CD4-positive, alpha-beta T cell treated with Interferon alpha-2 for 1 hour (primary cell): ENCODE measurements at places on chromosomes 5 and 9.
A peak's percentile ranks its signal among the peaks of the same experiment; 100 is the strongest.

DNA sequence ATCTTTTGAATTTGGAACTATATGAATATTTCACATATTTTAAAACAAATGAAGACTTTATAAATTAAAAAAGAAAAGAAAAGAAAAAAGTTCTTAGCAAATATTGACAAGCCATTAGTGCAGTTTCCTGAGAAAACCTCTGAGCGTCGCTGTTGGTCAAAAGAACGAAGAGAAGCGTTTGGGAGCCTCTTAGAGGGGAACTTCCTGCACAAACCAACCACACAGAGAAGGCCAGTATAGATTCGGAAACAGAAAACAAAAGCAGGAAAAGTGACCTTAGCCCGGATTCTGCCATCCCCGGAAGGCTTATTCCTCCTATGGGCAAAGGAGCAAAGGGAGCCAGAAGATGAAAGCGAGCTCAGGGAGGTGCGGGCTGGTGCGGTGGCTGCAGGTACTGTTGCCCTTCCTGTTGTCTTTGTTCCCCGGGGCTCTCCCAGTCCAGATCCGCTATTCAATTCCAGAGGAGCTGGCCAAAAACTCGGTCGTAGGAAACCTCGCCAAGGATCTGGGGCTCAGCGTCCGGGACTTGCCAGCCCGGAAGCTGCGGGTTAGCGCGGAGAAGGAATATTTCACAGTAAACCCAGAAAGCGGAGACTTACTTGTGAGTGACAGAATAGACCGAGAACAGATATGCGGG is at the start of gene PCDHGB2:
TSS of gene PCDHGB2 (plus strand) at position 205 of the 637 bp plus-strand sequence. CDS start at position 347, 142 bp downstream.
- peak; percentile 51 for DNase-seq

- no peak for DNase-seq
Observed at GRCh38 chr9:12722131-12722530, 28.9 kb downstream of the TYRP1 start.

DNA sequence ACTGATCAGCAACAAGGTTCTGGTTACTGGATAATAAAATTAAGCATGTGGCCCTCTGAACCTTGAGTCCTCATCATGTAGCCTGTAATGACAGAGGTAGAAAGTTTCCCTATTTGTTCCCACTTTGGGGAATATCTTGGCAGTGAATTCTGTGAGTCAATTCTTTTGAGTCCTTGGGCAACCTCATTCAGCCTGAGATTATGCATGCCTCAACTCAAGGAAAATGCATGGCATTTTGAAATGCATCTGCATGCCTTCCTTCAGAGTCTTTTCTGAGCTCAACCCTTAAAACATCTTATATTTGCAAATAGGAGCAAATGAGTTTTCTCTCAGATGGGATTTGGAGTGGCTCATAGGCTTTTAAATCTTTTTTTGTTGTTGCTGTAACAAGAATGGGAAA is 218.1 kb upstream of the CD180 start:
- DNase-seq, result no peak

GRCh38 chr9:80059979-80060378 is 488.2 kb downstream of the TLE4 start:
- DNase-seq, result no peak

- DNase-seq, result no peak
Observed at GRCh38 chr9:15430920-15431844, 8.5 kb downstream of the SNAPC3 start.

DNA sequence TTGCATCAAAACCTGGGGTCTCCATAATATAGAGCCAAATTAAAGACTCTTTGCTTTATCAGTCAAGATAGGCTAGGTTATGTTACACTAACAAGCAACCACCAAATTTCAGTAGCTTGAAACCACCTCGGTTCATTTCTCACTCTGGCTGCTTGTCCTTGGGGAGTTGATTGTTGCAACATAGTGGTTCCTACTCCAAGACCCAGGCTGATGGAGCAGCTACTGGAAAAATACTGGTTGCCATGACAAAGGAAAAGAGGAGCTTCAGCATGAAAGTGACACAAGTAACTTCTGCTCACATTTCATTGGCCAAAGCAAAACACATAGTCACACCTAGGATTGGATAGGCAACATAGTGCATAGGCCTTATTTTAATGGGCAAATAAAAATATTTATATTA is 18.5 kb upstream of the RCL1 start:
- no peak for DNase-seq

GRCh38 chr9:74817816-74818215 is 69.9 kb downstream of the TRPM6 start:
- no peak for DNase-seq

DNA sequence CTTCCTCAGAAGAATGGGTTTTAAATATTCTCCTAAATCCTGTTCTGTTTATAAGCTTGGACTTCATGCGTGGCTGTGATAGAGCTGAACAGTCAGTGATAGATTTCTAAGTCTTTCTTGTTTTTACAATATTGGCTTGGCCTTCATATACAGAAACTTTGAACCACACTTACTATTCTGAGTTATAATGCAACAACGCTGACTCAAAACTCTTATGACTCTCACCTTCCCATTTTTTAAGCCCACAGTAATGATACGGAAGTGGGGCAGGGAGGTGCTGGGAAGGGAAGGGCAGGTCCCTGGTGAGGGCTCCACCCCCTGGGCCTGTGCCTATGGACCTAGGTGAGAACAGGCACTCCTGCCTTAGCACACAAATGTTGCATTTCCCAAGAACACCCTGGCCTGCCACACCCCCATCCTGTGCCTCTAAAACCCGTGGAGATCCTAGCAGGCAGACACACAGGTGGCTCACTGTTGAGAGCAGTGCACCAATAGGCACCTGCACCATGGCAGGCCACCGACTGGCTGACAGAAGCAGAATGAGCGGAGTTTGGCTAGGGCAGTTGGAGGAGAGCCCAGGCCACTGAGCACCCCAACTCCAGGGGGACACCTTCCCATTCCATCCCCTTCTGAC is 376.7 kb downstream of the GABRG2 start:
- no peak for DNase-seq

DNA sequence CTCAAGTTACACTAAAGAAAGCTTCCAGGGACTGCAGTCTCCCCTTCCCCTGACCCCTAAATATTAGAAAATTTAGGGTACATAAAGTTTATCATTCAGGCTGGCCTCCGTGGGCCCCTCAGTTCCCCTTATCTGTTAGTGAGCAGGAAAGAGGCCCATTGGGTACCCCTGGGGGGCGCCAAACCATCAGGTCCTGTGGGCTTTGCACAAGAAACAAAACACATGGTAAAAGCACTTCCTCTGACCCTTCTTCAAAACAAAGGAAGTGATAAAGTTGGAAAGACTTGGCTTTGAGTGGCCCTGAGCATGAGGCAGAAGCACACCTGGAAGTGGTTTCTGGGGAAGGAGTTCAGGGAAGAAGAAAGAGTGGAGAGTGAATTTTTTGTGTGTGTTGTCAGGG is 213.0 kb downstream of the SMARCA2 start:
- DNase-seq, result no peak

DNA sequence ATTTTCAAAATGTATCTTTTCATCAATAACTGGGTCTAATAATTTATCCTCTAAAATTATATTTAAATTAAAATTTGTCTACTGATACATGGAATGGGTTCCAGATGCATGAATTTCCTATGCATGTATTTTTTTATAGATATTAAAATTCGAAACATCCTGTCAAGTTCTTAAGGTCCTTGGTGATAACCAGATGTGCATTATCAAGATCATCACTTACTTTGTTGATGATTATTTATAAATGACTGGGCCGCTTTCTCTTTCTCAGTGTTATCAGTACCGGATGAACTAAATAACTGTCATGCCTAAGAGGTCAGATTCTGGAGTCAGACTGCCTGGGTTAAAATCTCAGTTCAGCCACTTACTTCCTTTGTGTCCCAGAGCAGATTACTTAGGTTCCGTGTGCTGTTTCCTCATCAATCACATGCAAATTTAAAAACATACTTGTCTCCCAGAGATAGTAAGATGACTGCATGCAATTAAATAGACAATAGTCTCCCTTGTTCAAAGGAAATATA is 124.3 kb downstream of the TEX10 start:
- DNase-seq, result no peak

GRCh38 chr5:167415779-167416746 is 875.4 kb upstream of the WWC1 start:
- no peak for DNase-seq

DNA sequence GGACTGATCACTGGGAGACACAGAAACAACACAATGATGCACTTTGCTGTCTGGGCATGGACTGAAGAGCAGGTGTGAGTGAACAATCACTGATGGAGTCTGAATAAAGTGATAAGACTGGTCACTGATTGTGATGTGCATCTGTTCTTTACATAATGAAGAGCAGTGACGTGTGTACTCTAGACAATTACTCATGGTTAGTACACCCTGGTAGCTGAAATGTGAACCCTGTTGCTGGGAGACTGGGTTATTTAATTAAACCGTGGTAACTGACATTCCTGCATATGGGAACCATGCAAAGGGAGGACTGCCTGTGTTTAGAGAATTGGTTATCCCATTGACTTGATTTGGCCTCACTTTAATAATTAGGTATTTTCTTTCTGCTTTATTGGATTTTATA is 202.9 kb downstream of the NR2F1-AS1 start:
- no peak for DNase-seq

DNA sequence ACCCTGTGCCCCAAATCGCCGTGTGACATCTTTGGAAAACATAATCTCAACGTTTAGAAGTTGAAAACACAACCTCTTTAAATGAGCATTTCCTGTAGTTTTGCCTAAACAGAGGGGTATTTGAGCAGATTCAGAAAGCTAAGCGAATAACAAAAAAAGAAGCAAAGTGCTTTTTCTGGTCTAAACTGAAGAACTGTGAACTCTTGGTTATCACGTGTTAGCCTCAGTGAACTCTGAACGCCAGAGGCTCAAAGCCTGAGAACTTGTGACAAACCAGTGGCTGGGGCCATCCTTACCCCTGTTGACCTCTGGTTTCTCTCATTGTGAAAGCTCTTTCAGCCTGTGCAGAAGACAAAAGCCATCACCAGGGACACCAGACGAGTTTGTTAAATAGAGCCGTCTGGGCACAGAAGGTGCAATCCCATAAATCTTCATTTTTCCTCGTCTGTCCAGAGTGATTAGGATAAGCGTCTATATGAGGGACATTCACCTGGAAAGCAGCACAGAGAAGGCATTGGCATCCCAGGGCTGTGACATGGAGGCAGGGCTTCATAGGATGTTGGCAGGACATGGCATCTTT is 61.4 kb upstream of the ICE1 start:
- no peak for DNase-seq

- DNase-seq, result no peak
Observed at GRCh38 chr9:79671558-79671957, 99.8 kb downstream of the TLE4 start.
